Breast epithelium (tissue), 4 donors: ENCODE measurements at places on chromosomes 7 and 10.

DNA sequence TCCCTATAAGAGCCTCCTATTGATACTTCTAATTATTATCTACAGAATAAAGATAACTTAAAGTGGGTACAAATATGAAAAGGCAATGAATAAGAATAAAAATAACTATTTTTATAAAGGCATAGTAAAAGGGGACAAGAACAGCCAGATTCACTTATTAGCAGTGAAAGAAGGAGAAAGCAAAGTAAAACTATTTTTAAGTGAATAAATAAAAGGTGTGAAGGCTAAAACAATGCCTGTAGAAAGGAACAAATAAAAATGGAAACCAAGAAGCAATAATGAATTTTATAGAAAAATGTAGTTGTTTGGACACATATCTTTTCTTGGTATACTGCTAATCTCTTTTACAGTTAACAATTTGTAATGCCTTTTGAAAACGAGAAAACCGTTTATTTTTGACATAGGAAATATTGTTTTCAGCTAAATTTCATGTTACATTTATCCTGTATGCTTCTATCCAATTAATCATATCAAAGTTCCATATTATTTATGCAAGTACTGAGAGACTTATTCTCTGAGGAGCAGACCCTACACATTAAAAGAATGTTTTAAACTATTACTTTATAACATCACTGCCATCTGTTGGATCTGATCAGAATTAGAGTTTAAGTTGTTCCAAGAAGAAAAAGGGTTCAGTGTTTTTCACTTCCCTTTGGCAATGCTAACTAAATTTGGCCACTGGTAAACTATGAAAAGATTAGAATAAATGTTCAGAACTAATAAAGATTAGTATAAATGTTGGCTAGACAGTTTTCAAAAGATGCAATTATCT is 59.1 kb downstream of the ARMC3 start:
- no peak for DNase-seq

- DNase-seq: no peak
Measured at GRCh38 chr10:114283535-114284234, 44.6 kb downstream of the VWA2 start.

DNA sequence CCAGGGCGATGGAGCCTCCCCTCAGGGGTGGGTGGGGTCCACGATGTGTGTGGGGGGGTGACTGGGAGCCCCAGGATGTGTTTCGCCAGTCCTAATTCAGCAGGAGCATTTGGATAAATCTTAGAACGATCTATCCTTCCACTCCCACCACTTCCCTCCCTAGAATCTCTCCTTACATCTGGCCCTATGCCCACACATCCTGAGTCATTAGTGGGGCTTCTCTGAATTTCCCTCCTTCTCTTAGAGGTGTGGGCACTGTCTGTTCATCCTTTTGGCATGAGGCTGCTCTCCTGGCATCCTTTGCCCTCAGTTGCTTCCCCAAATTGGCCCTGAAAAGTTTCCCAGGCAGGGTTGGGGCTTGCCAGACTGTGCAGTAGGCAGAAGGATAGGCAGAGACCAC is 1.6 kb downstream of the GHRHR start:
- no peak for DNase-seq

- DNase-seq: no peak
Measured at GRCh38 chr10:75568450-75569130, 137.2 kb downstream of the LRMDA start.

DNA sequence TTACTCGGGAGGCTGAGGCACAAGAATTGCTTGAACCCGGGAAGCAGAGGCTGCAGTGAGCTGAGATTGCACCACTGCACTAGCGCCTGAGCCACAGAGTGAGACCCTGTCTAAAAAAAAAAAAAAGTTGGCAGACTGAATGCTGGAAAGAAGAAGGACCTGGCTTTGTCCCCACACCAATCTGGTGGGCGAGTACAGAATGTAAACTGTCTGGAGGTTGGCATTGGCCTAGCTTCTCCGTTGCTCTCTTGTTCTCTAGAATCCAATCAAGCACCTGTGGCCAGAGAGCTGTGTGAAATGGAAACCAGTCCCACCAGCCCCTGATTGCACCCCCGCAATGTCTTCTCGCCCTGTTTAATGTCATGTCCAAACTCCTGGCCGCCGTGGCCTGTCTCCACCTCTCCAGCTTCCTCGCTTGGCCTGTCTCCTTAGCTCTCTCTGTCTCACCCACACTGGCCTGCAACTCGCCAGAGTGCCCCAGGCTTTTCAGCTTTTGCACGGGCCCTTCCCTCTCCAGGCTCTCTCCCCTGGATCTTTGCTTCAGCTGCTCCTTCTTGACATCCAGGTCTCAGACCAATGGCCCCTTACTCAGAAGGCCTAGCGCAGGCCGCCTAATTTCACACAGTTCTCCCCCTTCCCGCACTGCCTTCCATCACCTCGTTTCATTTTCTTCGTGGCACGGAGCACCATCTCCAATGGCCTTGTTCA is 670 bp upstream of the AGK start:
- peak; percentile 21 for DNase-seq
